PC-3 (cell line): ENCODE measurements at places on chromosomes 4 and X. TPM values are rescaled to one million over a fixed set of nuclear protein-coding genes. Genes with fewer than 3 reads are reported as not detected.

GIMD1 gene
- total RNA-seq: 0.22 TPM in 1 of 2 replicates, not detected in the other

DRD5 gene
- total RNA-seq: not detected in 2 replicates

FAM9A gene
- total RNA-seq: not detected in 2 replicates

KLHL4 gene
- 1.0 and 1.1 TPM in 2 replicates for total RNA-seq

CLNK gene
- total RNA-seq: not detected in 2 replicates

FAM241A gene
- 2.2 and 2.8 TPM in 2 replicates for total RNA-seq

GRCh38 chrX:13937370-13938050 is 92.2 kb downstream of the GEMIN8 start:
- H3K36me3 ChIP-seq: no peaks in the 10 kb centered on the region
- peaks cover 19% of the 10 kb centered on the region for H3K4me1 ChIP-seq
- peak overlapping the region; percentile 74 for H3K4me3 ChIP-seq

GRCh38 chrX:137290011-137290410 is 256.2 kb upstream of the GPR101 start:
- H3K4me3 ChIP-seq: no peak overlapping the region
- H3K27ac ChIP-seq: no peak overlapping the region
- no peaks in the 10 kb centered on the region for H3K4me1 ChIP-seq

GRCh38 chr4:169042608-169043007 is 32.6 kb upstream of the CBR4 start:
- no peaks in the 10 kb centered on the region for H3K27me3 ChIP-seq
- H3K4me3 ChIP-seq: no peak overlapping the region
- H3K27ac ChIP-seq: no peak overlapping the region
- DNase-seq: no peak

DNA sequence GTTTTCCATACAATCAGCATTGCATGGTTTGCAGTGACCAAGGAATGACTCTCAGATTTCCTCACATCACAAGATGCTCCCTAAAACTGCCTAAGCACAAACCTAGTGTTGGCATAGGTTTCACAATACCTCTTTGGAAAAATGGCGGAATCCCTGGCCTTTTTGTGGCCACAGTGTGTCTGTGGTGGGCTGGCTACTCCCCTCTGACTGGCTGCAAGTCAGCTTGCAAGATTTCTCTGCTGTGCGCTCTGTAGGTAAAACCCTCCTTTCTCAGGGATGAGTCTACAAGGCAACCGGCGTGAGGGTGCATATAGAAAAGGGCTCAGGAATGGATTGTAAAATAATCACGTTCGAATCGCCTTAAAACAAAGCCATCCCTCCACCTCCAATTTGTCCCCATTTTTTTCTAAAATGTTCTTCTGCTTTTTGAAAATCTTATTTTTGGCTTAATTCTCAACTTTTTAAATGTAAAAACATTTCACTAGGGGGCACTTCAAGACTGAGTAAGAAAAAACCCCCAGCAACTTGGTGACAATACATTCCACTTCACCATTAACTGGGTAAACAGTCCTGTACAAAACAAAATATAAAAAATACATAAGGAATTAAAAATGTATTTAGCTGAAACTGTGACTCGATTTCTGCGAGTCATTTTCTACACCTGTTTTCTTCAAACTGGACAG is 235.6 kb downstream of the STIM2 start:
- no peaks in the 10 kb centered on the region for H3K36me3 ChIP-seq
- H3K27me3 ChIP-seq: no peaks in the 10 kb centered on the region
- peaks cover 20% of the 10 kb centered on the region for H3K4me1 ChIP-seq
- H3K4me3 ChIP-seq: no peak overlapping the region
- DNase-seq: peak; percentile 9

- no peak overlapping the region for H3K27ac ChIP-seq
- DNase-seq: no peak
- H3K4me3 ChIP-seq: no peak overlapping the region
- no peaks in the 10 kb centered on the region for H3K4me1 ChIP-seq
- H3K36me3 ChIP-seq: no peaks in the 10 kb centered on the region
Measured at GRCh38 chr4:79920163-79920853, 152.7 kb downstream of the ANTXR2 start.

- no peaks in the 10 kb centered on the region for H3K36me3 ChIP-seq
- peak; percentile 88 for DNase-seq
- peak overlapping the region; percentile 70 for H3K4me3 ChIP-seq
- H3K27ac ChIP-seq: peak overlapping the region; percentile 84
- peaks cover 17% of the 10 kb centered on the region for H3K4me1 ChIP-seq
Measured at GRCh38 chr4:59553063-59553720, 1646.9 kb upstream of the ADGRL3 start.

DNA sequence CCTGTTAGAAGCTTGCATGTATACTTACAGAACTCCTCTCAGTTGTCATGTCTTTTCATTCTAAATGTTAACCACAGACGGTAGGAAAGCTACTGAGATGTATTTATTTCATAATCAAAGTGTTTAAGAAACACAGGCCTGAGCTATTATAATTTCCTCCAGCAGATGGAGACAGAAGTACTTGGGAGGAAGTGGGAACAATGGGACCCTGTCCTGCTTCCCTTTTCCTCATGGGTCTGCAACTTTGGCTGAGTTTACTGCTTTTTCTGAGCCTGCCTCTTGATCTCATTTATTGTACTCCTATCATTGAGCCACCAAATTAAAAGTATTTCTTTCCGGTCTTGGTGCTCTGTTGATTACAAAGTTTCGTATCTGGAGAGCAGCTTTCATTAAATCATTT is 67.7 kb upstream of the SPANXN2 start:
- no peaks in the 10 kb centered on the region for H3K36me3 ChIP-seq
- no peak overlapping the region for H3K27ac ChIP-seq
- H3K4me1 ChIP-seq: no peaks in the 10 kb centered on the region
- DNase-seq: peak; percentile 63
- no peaks in the 10 kb centered on the region for H3K27me3 ChIP-seq

DNA sequence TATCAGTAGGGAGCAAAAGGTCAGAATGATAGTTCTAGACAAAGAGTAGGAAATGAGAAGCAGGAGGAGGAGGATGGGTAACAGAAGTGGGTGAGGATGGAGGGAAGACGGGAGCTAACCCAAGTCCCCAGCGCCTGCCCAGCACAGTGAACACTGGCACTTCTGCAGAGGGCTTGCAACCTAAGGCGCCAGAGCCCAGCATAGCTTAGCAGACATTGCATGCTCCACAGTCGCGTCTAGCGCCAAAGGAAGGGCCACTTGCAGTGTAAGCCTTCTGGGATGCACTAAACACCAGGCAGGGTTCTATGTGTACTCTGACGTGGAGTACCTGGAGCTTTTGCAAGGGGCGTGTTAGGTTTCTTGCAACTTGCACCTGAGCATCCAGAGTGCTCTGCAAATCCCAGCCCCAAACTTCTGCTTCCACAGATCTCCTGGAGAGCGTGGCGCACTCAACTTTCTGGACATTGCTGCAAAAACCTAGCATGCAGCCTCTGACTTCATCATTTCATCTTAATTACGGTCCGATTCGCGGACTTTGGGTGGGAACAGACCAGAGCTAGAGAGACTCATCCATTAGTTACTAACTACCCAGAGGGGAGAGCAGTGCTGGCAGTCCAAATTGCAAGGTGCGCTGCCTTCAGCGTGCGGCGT is 46.5 kb upstream of the NKAP start:
- H3K4me1 ChIP-seq: no peaks in the 10 kb centered on the region
- H3K27me3 ChIP-seq: peaks cover 64% of the 10 kb centered on the region
- H3K27ac ChIP-seq: no peak overlapping the region

GRCh38 chr4:158521484-158522088 is at the start of gene RXFP1:
Gene RXFP1 (plus strand): TSS chr4:158521882. CDS start chr4:158521977, 95 bp downstream.
- no peaks in the 10 kb centered on the region for H3K27me3 ChIP-seq
- H3K4me1 ChIP-seq: peaks cover 33% of the 10 kb centered on the region
- no peaks in the 10 kb centered on the region for H3K36me3 ChIP-seq
- H3K4me3 ChIP-seq: no peak within 1 kb of the TSS

GRCh38 chr4:94338681-94339351 is 3.8 kb downstream of the HPGDS start:
- peaks cover 17% of the 10 kb centered on the region for H3K4me1 ChIP-seq
- no peaks in the 10 kb centered on the region for H3K27me3 ChIP-seq
- H3K4me3 ChIP-seq: no peak overlapping the region

DNA sequence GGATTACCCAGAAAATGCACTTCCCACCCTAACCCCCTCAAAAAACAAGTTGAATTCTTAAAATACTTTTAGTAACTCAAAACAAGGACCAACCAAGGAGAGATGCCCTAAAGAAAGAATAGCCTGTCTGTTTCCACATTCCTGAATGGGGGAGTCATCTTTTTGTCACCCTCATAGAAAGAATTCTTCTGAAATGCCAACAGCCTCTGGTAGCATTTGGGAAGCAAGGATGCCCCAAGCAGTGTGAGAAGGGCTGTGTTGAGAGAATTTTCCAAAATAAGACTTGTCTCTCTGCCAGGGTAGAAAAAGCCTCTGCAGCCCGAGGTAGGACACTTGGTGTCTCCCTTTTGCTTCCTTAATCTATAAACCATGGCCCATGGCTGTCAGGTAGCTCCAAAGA is 173.1 kb upstream of the VCX3A start:
- H3K27ac ChIP-seq: no peak overlapping the region
- no peaks in the 10 kb centered on the region for H3K4me1 ChIP-seq
